ENCODE measurements at places on chromosomes 1 and 21.
A peak's percentile ranks its signal among the peaks of the same experiment; 100 is the strongest.

DNA sequence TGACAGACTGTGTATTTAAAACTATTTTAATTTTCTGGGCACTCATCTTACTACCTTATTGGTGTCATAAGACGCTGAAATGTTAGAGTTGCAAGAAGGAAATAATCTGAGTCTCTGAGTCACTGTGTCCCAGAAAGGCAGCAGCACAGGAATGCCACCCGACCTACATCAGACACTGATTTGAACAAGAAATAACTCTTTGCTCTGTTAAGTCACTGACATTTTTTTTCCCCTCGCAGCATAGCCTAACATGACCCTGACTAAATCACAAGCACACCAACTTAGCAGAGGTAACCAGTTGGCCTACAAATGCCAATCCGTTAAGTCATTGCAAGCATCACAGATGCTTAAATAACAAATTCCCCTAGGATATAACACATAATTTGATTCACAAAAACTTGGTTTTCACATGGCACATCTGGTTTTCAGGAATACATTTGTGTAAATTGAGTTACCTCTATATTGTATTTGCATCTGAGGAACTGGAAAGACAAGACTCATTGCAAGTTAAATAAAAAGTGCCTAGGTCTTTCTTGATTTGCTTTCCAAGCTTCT is 349.1 kb downstream of the SEC16B start:
- DNase-seq = no peak

GRCh38 chr1:54105080-54105479 is 47.7 kb downstream of the CDCP2 start:
- DNase-seq = no peak

DNA sequence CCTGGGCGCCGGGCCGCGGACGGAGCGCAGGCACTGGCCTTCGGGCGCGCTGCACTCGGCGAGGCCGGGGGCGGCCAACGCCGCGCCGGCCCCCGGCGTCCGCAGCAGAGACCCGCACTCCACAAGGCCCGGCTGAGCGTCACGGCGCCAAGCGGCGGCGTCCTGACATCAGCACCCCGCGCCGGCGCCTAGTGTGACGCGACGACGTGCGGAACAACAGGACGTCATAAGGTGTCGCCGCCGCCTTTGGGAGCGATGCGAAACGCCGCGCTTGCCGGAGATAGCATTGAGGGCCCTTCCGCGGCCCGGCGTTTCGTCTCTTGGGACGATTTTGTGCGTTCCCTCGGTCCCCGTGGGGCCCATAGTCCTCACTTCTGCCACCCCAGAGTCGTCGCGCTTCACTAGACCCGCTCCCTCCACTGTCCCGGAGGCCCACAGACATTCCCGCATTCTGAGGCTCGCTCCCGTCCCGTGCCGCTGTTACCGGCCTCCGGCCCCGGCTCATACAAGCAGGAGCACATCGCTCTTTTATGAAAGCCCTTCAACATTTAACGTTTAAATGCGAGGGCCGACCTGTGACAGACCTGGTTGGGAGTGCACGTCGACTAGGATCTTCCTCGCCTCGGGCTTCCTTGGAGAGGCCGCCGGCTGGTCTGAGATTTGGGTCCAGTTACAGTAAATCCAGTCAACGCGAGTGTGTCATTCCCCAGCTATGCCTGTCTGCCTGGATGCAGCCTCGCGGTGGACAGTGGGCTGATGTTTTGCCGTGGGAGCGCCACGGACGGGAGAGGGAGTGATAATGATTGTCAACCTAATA is at the start of gene SSU72:
Gene SSU72 (minus strand): TSS at position 143 of the 817 bp plus-strand sequence. CDS start 306 bp downstream, outside the sequence.
- DNase-seq = peak; percentile 93

- no peak for DNase-seq
These were observed 127.6 kb downstream of the ZP4 start for GRCh38 chr1:237763137-237763536.

DNA sequence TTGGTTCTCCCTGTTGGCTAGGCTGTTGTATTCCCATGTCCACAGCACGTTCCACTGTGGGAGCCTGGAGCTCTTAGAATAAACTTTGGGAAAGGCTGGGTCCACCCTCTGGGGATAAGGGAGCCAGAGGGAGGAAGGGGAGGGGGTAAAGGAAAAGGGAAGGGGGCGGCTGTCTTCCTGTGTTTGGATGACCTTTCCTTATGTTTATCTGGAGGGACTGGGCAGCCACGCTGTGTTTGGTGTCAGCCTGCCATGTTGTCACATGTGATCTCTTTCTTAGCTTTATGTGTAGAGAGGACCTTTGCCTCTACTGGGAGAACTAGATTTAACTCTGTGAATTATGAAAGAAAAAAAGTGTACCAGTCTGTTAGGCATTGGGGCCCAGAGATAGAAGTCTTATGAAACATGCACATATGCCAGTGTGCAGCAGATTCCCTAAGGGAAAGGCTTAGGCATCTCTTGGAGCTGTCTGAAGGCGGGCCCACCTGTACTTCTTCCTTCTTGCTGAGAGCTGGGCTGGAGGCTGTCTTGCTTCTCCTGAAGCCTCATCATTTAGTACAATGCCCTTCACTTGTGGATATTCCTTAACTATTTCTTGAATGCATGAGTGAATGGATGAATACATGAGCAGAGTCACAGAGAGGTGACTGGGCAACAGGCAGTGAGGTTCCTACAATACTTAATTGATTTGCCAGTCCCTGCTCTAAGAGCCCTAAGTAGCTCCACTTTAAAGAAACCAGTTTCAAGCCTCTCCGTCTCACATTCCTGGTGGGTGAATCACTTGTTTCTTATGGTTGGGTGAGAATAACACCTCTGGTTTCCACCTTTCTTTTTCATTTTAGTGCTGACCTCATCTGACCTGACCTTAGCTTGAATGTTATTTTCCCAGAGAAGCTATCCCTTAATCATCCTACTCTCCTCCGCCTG is 62.5 kb upstream of the ARHGAP29 start:
- no peak for DNase-seq

GRCh38 chr1:154856049-154856448 is 14.0 kb downstream of the KCNN3 start:
- DNase-seq = no peak

DNA sequence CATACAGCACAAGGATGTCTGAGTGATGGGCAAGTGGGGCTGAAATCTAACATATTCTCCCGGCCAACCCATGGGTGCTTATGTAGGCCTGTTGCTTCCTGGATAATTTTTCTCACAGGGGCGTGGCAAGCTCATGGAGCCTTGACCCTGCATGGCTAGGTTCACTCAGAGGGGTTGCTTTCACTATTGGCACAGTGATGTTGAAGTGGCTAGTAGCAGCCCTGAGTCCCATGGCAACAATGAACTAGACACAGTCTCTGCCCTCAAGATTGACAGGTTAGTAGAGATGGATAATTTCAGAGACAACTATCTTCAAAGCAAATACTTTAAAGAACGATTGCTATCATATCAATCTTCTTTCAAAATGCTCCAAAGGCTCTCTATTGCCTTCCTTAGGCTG is 6.5 kb upstream of the MAB21L3 start:
- DNase-seq = no peak

DNA sequence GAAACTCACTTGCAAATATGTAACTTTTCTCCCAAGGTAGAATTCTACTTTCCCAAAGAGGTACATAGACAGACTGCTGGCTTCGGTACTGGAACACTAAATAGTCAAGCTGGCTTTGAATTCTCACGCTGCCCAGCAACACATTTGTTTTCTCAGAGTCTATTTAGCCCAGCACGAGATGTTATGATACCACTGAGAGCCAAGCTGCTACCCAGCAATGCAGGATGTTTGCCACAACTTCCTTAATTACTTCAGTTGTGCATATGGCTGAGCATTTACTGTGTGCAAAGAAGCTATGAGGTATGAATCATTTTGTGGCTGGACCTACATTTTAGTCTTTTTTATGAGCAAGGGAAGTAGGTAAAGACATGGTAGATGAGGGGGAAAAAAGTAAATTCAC is 793.2 kb downstream of the PLA2G4A start:
- DNase-seq = no peak

GRCh38 chr1:198290089-198290683 is 133.4 kb downstream of the NEK7 start:
- no peak for DNase-seq

DNA sequence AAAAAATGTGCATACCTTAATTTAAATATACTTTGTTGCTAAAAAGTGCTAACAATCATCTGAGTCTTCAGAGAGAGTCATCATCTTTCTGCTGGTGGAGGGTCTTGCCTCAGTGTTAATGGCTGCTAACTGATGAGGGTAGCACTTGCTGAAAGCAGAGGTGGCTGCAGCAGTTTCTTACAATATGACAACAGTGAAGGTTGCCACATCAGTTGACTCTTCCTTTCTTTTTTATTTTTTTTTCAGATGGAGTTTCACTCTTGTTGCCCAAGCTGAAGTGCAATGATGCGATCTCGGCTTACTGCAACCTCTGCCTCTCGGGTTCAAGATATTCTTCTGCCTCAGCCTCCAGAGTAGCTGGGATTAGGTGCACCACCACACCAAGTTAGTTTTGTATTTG is 2.6 kb upstream of the CFAP45 start:
- no peak for DNase-seq

DNA sequence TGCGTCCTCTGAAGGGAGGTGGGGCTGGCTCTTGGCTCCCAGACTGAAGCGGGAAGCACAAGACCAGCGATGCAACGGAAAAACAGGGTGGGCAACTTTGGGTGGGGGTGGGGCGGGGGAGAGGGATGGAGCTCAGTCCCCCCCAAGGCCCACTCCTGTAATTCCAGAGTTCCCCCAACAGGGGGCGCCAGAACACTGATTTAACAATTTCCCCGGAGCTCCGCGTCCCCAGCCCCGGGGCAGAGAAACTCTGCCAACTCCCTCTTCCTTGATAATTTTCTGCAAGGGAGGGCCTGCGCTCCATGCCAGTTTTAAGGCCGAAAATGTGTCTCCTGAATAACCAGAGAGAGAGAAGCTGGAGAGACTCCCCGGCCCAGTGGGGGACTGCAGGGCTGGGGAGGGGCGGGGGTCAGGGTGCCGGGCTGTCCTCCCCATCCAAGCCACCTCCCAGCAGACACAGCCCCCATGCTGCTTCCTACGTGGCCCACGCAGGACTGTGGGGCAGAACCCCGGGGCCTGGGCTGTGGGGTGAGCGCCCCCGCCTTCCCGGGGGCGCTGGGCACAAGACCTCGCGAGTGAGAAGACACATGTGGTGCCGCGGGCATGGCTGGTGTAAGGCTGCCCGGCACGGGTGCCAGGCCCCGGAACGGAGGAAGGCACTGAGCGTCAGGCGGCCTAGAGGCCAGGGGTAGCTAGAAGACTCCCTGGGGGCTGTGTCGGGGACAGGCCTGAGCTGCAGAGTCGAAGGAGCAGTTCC is 51.4 kb downstream of the KIF21B start:
- DNase-seq = peak; percentile 52

DNA sequence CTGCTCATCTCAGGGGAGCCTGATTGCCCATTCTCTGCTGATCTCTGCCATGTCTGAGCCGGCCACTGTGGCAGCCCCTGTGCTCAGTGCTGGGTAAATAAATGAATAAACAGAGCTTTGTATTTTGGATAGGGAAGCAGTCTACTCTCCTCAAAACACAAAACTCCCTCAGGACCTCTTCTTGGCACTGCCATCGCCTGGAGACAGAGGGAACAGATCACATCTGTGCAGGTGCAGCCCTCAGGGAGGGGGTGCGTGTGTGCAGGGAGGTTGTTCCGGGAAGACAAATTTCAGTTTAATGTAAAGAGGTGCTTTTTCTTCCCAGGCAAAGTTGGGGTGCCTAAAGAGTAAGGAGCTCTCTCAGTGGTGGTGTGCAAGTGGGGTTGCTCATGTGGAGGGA is 7.7 kb upstream of the FAM167B start:
- DNase-seq = no peak

GRCh38 chr1:28354121-28354520 is 15.4 kb upstream of the PHACTR4 start:
- no peak for DNase-seq

- no peak for DNase-seq
These were observed 4.8 kb downstream of the MFSD2A start for GRCh38 chr1:39959651-39960333.

DNA sequence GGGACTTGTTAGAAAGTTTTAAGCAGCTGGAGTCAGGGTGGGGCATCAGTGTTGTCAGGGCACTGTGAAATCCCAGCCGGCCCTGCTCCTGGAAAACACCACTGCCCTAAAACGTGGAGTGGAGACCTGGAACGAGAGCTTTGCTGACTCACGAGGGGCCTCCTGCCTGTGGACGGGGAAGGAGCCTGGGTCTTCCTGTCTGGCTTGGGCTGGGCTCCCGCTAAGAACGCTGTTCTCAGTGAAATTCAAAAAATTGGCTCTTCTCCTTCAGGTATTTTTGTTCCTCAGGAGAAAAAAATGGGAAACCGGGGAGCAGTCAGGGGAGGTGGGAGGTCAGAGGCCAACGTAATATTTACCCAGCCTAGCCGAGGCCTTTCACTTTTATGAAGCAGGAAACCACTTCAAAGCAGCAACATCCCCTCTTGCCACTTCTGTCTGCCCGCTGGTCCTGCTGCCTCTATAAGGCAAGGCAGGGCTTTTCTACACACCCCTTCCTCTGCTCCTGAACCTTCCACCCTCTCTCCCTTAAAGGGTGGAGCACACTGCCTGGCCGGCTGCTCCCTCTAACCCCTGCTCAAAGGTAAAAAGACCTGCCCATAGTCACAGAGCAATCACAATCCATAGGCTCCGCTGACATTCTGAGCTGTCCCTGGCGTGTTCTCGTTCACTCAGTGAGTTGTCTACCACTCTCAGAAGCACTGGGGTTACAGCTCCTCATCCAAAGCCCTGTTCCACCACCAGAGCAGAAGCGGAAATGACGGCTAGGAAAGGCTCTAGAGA is 8.0 kb downstream of the PLXNA2 start:
- no peak for DNase-seq

DNA sequence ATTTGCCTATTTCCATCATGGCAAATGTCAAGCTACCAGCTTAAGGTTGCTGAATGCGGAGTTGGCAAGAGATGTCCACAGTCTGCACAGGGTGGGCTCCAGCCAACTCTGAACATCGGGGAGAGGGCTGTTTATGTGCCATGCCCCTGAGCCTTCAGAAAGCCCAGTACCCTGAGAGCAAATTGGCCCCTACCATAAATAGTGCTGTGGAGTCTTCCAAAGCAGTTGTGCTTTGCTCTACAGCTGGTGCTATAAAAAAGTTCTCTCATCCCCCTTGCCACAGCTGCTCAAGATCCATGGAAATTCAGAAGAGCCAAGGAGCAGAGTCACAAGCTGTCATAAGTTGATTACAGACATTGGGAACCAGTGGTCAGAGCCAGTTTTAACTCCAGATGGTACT is 85.6 kb upstream of the CLDN14 start:
- no peak for DNase-seq

DNA sequence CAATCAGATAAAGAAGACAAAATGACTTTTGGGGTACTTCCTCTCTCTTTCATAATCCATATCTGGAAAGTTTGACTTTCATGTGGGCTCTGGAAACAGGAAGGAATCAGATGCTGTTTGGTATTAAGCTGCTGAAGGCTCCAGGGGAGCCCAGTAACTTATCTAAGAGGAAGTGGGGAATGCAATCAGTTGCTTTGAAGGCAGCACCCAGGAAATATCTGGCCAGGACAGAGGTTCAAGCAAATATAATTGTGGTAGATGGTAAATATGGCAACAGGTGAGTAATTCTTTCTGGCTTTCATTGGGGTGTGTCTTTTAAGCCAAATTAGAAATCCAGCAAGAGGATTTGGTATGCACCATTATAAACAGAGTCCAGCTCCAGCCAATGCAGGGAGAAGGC is 44.4 kb downstream of the COLGALT2 start:
- no peak for DNase-seq

GRCh38 chr1:20964540-20965484 is 177.7 kb upstream of the HP1BP3 start:
- DNase-seq = no peak

- no peak for DNase-seq
These were observed 12.6 kb upstream of the EDN2 start for GRCh38 chr1:41497056-41497440.

Measured in stimulated activated CD4-positive, alpha-beta T cell treated with anti-CD3 and anti-CD28 coated beads, Interleukin-2, amount 100 ng/mL, for 48 hours (primary cell).